ENCODE measurements at places on chromosomes 16 and 17.
A peak's percentile ranks its signal among the peaks of the same experiment; 100 is the strongest.

DNA sequence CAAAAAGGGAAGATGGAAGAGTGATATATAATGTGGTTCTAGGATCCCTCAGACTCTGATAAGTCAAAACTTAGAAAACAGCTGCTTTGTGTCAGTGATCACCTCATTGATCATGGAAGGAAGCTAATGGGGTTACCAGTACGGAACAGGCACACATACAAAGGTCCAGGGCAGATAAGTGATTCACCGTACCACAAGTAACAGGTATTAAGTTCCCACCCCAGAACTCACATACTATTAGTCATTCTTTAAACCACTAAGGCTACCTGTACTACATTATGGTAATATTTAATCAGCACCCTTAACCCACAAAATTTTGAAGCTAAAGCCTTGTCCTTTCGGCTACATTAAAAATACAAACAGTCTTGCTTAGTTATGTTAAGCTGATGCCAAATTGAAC, 17.4 kb downstream of the RNF43 start:
- no peak for DNase-seq

GRCh38 chr17:57708410-57708809, 36.7 kb downstream of the CCDC182 start:
- no peak for DNase-seq

GRCh38 chr16:11053916-11054460, 109.6 kb downstream of the CLEC16A start:
- peak; percentile 66 for DNase-seq

DNA sequence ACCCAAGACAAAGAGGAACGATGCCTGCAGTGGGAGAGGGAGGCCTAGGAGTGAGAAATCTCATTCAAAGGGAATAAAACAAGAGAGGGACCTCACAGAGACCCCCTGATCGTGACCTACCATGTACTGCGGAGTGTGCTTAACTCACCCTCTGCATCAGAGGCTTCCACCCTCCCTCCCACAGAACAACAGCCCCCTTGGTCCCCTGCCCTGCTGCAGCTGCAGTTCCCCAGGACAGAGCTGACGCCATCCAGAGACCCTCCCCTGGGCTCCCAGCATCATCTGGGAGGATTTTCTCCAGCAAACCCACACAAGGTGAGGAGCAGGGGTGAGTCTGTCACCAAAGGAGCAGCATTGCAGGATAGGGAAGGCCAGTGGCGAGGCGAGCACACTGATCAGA, 39.8 kb downstream of the TLE7 start:
- no peak for DNase-seq

DNA sequence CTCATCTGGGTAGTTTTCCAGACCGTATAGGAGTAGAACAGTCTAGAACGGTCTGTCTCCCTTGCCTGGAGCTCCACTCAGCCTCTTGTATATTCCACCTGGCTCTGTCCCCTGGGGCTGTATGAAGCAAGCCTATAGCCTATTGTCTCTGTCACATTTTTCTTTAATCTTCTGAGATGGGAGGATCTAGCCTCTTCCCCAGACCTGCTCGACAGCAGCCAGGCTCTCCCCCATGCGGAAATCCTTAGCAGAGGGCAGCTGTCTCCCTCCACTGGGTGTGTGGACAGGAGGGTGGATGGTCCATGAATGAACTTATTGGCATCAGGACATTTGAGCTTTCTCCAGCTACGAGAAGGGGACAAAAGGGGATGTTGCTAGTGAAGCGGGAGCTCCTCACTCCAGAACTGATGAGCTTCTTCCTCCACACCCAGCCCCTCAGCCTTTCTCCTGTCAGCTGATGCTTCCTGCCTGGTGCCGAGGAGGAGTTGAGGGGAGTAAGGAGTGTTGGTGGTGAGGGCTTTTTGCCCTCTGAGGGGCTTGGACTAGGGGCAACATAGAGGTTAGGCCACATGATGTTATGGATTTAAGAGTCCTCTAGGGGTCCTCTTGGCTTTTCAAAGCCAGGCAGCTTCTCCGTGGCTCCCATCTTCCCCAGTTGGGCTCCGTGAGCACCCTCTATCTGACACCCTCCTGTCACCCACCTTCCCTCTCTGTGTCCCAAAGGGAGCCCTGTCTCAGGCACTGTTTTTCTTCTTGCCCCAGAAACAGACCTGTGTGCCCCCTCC, 28.0 kb downstream of the ARHGAP23 start:
- DNase-seq, result no peak

- no peak for DNase-seq
Measured at GRCh38 chr16:988471-989353, 7.1 kb downstream of the SOX8 start.

- no peak for DNase-seq
Measured at GRCh38 chr17:2295575-2295974, 8.0 kb downstream of the SMG6 start.

DNA sequence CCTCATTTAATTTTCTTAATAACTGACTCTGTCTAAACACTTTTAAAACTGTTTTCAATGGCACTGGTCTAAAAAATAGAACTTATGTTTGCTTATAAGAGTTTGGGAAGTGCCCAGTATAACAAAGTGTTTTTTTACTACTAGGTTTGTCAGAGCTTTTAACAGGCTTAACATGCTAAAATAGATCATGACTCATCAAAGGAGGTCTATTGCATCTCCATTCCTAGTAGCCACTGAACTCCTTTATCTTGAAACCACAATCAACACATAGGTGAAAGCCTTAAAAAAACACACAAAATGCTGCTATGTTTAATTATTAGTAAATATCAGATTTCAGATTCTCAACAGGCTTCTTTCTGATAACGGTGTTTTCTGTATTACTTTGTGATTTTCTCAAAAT, 196.4 kb upstream of the KIF2B start:
- DNase-seq, result no peak

DNA sequence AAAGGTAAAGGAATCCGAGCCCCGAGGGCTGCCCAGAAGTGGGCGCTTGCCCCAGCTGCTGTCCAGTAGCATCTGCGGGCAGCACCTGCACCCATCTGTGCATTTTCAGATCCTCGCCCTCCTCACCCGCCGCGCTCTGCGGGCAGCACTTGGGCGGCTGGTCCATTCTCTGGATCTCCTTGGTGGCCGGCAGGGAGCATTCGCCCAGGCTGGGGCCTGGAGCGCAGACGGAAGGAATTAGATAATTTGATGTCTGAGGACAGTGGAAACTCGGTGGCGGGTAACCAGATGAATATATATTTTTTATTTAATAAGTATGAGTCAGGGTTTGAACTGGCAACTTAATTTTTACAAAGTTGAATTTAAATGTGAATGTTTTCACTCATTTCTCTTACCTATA, 88.5 kb downstream of the NPIPB11 start:
- no peak for DNase-seq

DNA sequence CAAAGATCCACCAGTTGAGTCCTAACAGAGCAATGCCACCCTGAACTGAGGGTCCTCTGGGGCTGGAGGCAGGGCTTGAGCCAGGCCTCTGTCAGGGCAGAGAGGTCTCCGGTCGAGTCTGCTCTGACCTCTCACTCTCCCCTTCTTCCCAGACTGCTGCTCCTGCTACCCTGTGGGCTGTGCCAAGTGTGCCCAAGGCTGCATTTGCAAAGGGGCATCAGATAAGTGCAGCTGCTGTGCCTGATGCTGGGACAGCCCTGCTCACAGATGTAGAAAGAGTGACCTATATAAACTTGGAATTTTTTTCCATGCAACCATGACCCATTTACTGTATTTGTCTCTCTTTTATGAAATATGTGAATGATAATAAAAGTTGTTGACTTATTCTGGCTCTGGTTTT, 2.4 kb upstream of the MT1B start:
- DNase-seq, result no peak

GRCh38 chr16:83898463-83899271, at the start of gene MLYCD:
TSS of gene MLYCD (plus strand) at chr16:83899115. CDS start at chr16:83899145, 30 bp downstream.
- peak; percentile 11 for DNase-seq

- DNase-seq, result no peak
Measured at GRCh38 chr17:27976331-27976730, 66.1 kb upstream of the NLK start.

DNA sequence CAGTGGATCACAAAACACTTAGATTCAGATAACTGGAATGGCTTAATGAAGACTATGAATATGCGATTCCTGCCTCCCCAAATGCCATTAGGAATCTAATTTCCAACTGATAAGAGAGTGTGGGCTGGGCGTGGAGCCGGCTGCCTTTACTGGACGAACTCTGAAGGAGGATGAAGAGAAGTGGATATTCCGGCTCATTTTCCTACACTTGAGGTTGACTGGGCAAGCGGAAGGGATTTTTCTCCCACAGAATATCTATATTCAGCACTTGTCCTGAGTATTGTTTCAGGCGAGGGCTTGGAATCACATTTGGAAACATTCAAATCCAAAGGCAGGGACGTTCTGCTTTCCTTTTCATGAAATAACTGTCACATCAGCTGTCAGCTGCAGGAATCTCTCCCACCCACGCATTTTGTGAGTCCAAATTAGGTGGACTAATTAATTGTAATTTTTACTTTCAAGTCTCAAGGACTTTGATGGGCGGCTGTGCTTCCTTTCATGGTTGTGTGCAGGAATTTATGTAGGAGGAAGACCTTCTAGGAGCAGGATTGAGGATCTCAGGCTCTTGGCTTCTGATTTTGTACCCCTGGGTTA, 138.5 kb downstream of the PITPNC1 start:
- DNase-seq, result no peak

DNA sequence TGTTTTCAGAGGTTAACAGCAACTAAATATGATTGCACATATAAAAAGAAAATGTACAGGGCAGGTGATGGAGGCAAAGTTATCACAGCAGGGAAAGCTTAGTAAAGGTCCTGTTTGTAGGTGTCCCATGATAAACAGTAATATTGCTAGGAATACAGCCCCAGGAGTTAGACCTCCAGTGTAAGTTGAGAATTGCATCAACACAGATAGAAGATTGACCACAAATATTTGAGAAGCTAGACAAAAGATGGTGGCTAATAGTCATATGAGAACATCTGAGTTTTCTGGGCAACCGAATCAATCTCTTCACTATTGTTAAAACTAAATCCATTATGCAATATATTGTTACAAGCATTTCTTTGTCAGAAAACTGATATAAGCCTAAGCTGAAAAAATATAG, 152.6 kb downstream of the CDH11 start:
- no peak for DNase-seq

GRCh38 chr17:29566473-29567303, at the start of gene ABHD15:
TSS of gene ABHD15 (minus strand) at chr17:29567037. CDS start at chr17:29566966, 71 bp downstream.
- DNase-seq, result no peak

GRCh38 chr16:22299036-22299435, 1.8 kb downstream of the POLR3E start:
- no peak for DNase-seq

DNA sequence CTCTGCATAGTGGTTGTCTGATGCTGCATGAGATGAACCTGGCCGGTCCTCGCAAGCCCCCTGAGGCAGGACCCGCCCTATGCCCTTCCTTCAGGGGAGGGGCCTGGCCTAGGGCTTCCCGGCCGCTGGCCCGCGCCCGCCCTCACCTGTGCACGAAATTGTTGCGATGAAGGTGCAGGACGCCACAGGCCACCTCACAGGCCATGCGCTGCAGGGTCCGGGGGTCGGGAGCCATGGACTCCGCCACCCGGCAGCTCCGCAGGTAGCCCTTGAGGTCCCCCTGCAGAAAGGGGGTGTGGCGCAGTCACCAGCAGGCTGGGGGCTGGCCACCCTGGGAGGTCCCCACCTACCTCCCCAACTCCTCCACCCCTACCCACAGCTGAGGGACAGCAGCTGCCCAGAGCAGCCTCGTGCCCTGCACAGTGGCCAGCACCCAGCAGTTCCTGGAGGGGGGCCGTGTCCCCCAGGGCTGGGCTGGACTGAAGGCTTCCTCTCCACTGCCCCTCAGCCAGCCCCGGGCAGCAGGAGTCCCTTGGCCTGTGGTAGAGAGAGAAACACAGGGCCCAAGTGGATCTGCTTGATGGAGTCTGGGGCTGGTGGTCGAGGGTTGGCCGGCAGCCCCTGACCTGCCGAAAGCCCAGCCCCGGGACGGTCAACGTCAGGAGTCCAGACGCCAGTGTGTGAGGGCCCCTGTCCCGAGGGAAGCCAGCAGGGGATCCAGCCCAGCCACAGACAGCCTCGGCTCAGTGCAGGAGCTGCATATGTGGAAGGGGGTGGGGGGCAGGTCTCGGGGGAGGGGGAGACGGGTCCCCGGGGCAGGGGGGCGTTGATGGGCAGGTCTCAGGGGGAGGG, 38.8 kb upstream of the PVALEF start:
- no peak for DNase-seq

- no peak for DNase-seq
Measured at GRCh38 chr16:69294051-69294450, 17.1 kb upstream of the VPS4A start.

DNA sequence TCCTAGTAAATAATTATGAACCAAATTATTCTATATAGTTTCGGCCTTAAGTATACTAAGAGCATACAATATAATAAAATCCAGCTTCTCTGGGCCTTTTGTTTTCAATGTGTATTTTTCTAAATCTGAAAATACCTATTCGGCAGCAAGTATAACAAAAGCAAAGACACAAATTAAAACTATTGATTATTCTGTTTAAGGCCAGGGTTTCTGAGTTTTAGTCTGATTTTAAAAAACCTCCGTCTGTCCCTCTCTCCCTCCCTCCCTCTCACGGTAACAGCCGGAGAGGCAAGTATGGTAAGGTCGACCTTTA, 1.5 kb downstream of the TOB1 start:
- DNase-seq, result no peak

GRCh38 chr16:29699324-29700219, 20.6 kb downstream of the QPRT start:
- DNase-seq, result no peak

DNA sequence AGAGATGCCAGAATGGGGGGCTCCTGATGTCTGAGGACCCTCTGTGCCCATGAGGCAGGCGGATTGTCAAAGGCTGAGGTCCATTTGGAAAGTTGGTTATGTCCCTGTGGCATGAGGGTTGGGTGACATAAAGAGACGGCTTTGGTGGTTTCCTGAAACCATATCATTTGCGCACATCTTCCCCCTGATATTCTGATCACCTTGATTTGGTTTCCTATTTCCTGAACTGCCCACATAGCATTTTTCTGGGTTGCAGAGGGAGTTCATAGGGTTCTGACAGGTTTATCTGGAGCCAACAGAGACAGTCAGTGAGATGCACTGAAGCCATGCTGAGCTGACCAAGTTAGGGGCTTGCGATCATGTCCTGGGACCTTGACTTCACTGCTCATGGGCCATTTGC, 15.7 kb upstream of the RNF222 start:
- DNase-seq, result no peak

- DNase-seq, result no peak
Measured at GRCh38 chr16:82088483-82088882, 53.4 kb downstream of the HSD17B2 start.

GRCh38 chr16:490768-491167, 36.7 kb upstream of the CAPN15 start:
- DNase-seq, result no peak

- DNase-seq, result no peak
Measured at GRCh38 chr16:67257486-67258160, 8.8 kb downstream of the SLC9A5 start.

DNA sequence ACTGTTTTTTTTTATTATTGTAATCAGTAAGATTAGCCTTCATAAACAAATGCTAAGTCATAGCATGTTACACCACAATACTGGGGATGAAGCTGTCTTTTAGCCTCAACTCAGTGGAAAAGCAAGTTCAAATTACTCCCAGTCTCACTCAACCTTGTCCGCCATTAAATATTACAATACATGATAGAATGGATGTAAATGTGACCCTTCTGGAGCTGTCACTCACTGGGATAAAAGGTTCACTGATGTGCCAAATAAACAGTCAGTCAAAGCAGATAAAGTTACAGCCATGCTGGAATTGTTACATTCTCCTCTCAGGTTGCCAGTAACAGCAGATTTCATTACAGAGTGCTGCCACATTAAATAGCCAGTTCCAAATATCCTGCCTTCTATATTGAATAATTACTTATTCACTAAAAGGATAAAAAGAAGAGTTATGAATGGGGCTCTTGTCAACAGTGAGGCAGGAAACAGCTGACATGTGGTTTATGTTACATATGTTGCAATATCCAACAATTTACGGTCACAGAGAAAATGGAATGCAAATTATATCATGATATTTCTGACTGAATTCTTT, 53.4 kb downstream of the BRIP1 start:
- no peak for DNase-seq

All from cerebellar nuclear complex (tissue), 1 donor.